Left cardiac atrium (tissue), 4 donors: ENCODE measurements at places on chromosomes 16 and 17. TPM values are rescaled to one million over a fixed set of nuclear protein-coding genes. Genes with fewer than 3 reads are reported as not detected.

TMEM114 gene
- total RNA-seq = not detected

GRCh38 chr16:68590201-68590994 is 51.3 kb downstream of the ZFP90 start:
- DNase-seq = peak; percentile 25

GRCh38 chr16:3793161-3793576 is 75.8 kb upstream of the TRAP1 start:
- peak; percentile 69 for DNase-seq

DNA sequence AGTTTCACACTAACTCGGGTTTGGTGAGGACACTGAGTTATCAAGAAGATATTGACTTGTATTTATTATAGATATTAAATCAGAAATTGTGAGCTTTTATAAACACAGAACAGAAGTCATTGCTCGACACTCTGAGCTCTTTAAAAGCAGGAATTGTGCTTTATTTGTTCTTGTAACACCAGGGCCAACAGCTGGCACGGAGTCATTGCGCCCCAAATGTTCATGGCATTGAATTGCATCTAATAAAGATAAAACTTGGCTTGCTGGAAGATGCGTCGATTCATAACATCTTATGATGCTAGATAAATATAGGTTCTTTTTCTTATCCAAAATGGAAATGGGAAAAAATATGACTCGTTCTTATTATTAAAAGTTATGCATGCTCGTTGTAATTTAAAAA is 11.8 kb upstream of the MLYCD start:
- no peak for DNase-seq

TAC4 gene
- not detected for total RNA-seq
